ENCODE measurements at places on chromosomes 12 and 14.

GRCh38 chr12:102527171-102527720 is 46.9 kb upstream of the IGF1 start:
- no peak for DNase-seq

GRCh38 chr12:93757792-93758694 is 80.9 kb downstream of the CRADD start:
- DNase-seq: peak; percentile 41

GRCh38 chr12:131437706-131438492 is 273.0 kb upstream of the SFSWAP start:
- DNase-seq: no peak

DNA sequence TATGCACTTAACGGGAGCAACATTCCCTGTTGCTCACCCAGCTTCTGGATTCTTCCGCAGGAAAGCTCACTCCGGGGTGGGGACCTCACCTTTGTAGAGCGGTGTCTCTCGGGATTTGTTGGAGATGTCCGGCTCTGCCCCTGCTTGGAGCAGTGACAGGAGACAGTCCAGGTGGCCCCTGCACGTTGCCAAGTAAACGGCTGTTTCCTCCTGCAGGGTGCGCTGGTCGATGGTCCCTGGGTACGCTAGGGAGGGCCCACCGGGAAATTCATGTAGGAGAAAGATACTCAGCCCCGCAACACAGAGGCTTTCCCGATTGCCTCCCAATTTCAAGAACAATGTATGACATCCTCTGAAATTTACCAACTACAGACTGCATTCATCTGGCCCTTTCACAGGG is 23.1 kb downstream of the ASB2 start:
- peak; percentile 20 for DNase-seq

- DNase-seq: no peak
Measured at GRCh38 chr12:89370421-89370831, 18.1 kb upstream of the DUSP6 start.

DNA sequence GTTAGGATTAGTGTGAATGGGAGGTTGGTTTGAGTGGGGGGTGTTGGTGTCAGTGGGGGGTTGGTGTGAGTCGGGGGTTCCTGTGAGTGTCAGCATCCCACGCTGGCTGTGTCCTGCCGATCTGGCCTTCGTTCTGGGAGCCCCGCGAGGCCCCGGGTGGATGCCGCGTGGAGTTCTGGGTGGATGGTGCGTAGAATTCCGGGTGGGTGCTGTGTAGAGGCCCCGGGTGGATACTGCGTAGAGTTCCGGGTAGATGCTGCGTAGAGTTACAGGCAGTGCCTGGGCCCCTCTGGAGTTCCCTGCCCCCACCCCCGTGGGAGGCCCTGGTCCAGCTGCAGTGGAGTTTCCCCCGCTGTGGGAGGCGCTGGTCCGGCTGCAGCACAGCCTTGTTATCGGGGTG is 8.7 kb downstream of the NOC4L start:
- DNase-seq: no peak

- DNase-seq: no peak
Measured at GRCh38 chr12:39277416-39277815, 165.5 kb downstream of the KIF21A start.

- no peak for DNase-seq
Measured at GRCh38 chr14:105761842-105762241, 235.5 kb downstream of the TMEM121 start.

DNA sequence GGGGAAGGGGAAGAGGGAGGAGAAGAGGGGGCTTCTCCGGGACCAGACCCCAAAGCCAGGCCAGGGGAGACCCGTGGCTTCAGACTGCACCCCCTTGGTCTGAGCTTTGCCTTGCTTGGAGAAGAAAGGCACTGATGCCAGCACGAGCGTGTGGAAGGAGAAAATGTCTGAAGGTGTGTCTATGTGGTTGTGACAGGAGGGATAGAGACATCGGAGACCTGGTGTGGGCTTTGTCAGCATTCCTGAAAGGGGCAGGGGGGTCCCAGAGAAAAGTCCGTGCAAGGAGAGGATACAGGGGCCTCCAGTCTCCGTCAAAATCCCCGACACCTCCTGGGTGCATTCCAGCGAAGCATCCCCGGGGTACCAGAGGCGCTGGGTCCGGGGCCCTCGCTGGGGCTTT is 139.0 kb upstream of the LHX5 start:
- no peak for DNase-seq

DNA sequence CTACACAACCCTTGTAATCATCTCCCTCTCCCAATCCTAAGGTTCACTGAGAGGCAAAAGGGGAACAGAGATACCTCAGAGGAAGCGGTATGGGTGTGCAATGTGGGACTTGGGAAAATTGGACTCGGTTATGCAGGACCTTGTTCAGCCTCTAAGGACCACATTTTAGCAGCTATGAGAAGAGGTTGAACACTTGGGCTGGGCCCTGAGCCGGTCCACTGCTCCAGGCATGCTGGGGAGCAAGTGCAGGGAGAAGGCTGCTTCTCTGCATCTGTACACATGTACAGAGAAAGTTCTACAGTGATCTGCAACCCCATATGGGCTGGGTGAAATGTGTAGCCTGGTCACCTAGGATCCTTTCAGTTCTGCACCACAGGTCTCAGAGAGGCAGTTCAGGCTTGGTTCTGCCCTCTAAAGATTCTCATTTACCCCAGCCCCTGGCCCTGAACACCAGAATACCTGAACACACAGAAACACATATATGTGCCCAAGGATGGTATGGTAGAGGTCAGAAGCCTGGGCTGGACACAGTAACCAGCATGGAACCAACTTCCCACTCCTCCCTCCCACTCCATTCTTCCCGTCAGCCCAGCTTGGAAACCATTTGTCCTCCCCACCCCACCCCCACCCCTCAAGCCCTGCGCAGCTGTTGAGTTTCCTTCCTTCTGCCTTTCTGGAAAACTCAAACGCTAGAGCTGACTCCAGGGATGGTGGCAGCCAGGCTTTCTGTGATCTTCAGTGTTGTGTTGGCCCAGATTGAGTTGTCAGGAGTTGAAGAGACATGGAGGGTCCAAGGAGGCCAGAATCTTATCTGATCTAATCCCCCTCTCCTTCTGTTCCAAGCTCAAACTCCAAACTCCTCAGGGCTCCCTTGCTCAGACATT is 10.4 kb downstream of the HOXC5 start:
- no peak for DNase-seq

- no peak for DNase-seq
Measured at GRCh38 chr12:106287364-106287763, 15.2 kb upstream of the TCP11L2 start.

- DNase-seq: no peak
Measured at GRCh38 chr12:63937378-63938316, 93.1 kb downstream of the SRGAP1 start.

GRCh38 chr12:81811061-81811777 is 52.1 kb upstream of the PPFIA2 start:
- DNase-seq: no peak

DNA sequence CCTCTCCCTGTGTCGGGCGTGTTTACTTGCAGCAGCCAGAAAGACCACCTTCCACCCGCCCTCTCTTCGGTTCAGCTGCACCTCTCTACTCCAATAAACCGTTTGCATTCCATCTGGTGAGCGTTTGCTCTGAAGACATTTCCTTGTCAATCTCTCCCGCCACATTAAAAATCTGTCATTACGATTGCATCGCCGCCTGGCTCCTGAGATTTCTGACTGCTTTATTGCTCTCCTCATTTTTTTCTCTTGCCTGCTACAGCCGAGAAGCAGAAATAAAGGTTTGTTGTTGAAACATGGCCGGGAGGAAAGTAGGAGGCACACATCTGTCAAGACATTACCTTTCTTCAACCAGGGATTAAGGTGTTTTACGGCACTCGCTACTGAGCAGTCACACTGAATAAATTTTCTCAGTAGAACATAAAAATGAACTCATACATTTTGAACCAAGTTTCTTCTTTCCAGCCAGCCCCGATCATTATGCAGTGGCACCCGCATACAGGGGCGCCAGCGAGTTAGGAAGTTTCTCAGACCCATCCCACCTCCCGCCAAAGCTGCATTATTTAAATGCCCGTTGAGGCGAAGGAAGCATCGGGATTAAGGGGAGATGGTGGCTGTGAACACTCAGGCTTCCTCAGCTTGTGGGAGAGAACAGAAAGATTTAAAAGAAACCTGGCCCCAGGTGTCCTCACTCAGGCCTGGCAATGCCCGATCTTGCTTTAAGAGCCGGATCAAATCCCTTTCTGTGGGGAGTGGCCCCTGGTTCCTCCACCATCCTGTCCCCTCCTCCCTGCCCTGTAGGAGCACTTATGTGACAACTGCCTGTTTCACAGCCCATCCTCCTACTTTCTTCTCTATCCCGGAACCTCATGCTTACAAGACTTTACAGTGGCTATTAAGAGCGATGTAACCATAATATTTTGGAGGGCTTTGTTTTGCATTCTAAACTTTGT is 1108.9 kb downstream of the BCL11B start:
- DNase-seq: no peak

DNA sequence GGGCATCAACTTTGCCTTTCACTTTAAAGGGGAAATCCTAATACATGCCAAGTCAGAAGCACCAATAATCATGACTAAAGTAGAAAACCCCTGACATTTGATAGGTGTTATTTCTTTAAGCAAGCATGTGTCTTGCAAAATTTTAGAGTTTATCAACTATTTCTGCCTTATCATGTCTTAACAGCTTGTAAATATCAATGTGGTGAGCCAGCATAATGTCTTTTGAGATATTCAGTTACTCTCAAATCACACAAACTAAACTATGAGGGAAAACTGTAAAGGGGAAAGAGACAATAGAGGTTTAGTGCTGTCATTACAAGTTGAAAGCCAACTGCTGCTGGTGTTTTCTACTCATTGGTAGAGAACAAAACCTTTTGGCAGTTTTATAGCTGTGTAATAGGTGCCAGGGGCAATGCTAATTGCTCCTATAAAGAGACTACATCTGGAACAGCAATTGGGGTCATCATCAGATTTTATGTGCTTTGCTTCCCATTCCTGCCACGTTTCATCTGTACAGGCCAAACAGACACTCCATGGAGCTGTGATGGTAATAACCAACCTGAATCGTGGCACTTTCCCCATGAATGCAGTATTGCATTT is 1027.4 kb downstream of the FSCB start:
- no peak for DNase-seq

DNA sequence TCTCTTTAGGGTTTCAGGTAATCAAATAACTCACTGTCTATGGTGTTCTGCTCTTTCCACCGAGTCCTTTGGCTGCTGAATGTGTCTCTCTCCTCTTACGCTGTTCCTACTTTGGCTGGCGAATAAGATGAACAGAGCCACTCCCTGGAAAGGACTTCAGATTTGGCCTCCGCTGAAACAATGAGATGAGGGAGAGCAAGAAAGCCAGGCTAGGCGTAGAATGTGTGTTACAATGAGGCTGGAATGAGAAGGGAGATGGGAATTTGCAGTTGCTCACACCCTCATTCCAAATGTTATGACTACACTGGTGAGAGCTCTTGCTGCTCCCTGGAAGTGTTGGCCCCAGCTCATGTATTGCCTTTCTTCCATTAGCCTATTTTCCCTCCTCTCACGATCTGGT is at the start of gene MFAP5:
Gene MFAP5, minus strand, starts transcription at position 234 of the 400 bp plus-strand sequence. CDS start 722 bp downstream, outside the sequence.
- DNase-seq: no peak

- DNase-seq: no peak
Measured at GRCh38 chr12:58576916-58577315, 343.4 kb downstream of the LRIG3 start.

GRCh38 chr14:89194376-89194775 is 222.7 kb downstream of the FOXN3 start:
- no peak for DNase-seq

- DNase-seq: no peak
Measured at GRCh38 chr14:59343585-59343984, 121.6 kb downstream of the GPR135 start.

DNA sequence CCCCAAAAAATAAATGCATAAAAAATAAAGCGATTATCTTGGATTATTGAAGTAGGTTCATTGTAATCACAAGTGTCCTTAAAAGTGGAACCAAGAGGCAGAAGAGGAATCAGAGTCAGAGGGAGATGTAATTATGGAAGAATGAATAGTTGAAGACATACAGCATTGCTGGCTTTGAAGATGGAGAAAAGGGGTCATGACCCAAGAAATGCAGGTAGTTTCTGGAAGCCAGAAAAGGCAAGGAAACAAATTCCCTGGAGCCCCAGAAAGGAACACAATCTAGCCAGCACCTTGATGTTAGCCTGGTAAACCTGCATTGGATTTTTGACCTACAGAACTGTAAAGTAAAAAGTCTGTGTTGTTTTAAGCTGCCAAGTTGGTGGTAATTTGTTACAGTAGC is 57.5 kb upstream of the PTGR2 start:
- DNase-seq: no peak

DNA sequence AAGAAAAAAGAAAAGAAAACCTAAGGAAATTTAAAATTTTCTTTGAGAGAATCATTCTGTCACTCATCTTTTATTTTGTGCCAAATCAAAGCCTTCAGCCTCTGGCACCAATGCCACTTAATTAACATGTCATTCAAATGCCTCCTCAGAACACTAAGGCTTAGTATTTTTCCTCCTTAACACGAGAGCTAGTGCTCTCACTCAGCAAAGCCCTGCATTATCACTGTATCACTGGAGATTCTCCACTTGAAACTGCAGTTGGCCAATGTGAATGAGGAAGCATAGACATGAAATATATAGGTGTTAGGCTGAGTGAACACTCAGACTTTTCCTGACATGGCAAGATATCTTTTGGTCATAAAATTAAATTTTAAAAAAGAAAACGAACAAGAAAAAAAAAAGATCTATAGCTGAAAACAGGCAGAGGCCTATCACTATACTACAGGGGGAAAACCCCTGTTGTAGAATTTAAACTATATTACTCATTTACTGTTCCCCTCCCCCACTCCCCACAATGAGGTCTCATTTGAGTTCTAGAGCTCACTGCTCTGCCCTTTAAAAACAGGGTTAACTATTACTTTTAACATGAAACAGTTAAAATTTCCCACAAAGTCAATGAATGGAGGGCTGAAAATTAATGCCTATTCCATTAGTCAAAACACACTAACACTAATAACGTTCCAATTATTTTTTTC is 5.1 kb downstream of the MBIP start:
- no peak for DNase-seq

GRCh38 chr14:73168691-73169090 is 32.4 kb downstream of the PSEN1 start:
- DNase-seq: no peak

GRCh38 chr12:131694116-131694838 is 16.6 kb upstream of the SFSWAP start:
- no peak for DNase-seq

Measured in K562 (cell line).